Stimulated activated CD4-positive, alpha-beta T cell treated with anti-CD3 and anti-CD28 coated beads, Interleukin-15, amount 100 ng/mL, for 48 hours (primary cell): ENCODE measurements at places on chromosomes 4 and X.

GRCh38 chrX:118865231-118865630 is 41.6 kb downstream of the ZCCHC12 start:
- DNase-seq, result no peak

- DNase-seq, result no peak
Observed at GRCh38 chr4:105496899-105497298, 23.0 kb upstream of the PPA2 start.

- no peak for DNase-seq
Observed at GRCh38 chr4:169251291-169252235, 19.2 kb downstream of the SH3RF1 start.

- no peak for DNase-seq
Observed at GRCh38 chr4:54234497-54235205, 5.6 kb downstream of the PDGFRA start.

DNA sequence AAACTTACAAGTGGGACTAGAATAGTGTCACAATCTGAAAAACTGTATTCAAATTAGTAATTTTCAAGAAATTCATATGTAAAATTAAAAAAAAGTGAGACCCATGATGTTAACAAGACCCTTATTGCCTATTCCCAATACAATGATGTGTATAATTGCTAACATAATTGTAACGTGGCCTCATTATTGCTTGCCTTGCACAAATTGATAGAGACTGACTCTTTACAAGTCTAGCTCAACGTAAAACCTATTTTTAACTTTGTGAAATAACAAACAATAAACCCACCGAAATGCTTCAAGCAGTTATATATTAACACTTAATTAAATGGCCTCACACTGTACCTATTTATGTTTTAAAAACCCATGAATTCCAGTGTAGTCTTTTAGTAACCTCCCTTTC is 312.5 kb downstream of the DACH2 start:
- DNase-seq, result no peak
